ENCODE measurements at places on chromosomes 6 and 20.

DNA sequence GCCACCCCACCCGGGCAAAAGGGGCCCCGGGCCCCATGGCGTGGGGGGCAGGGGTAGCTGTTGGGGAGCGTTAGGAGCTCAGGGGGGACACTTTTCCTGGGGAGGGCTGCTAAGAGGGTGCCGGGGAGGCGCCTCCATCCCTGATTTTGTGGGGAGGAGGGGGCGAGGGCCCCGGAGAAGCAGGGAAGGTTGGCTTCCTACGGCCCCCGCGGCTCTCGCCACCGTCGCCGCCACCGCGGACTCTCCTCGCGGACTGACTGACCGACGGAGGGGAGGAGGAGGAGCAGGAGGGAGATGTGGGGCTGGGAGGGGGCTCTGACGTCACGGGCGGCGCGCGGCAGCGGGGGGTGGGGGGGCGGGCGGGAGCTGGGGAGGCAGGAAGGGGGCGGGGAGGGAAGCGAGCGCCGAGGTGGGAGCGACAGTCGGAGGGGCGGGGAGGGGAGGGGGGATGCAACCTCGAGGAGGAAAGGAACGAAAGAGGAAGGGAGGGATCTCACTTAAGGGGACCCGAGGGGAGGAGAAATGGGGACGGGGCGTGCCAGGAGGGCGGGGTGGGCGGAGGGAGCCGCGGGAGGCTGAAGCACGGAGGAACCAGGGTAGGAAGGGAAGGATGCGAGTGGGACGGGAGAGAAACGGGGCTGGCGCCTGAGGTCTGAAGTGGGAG is 5.1 kb downstream of the GABBR1 start:
- peak; percentile 96 for DNase-seq

DNA sequence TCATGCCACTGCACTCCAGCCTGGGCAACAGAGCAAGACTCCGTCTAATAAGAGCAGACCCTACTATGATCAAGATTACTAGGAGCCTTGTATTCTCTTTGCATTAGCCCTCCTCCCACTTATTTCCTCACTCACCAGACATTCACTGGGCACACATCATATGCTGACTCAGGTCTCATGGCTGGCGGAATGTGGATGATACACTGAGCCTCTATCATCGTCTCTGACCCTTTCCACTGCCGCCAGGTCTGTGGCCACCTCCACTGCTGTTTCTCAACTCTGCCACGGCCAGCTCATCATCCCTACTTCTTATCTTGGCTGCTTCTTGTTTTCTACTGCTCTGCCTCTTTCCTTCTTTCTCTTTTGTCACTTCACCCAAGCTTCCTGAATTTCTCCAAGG is 161.0 kb downstream of the BACH2 start:
- no peak for DNase-seq

DNA sequence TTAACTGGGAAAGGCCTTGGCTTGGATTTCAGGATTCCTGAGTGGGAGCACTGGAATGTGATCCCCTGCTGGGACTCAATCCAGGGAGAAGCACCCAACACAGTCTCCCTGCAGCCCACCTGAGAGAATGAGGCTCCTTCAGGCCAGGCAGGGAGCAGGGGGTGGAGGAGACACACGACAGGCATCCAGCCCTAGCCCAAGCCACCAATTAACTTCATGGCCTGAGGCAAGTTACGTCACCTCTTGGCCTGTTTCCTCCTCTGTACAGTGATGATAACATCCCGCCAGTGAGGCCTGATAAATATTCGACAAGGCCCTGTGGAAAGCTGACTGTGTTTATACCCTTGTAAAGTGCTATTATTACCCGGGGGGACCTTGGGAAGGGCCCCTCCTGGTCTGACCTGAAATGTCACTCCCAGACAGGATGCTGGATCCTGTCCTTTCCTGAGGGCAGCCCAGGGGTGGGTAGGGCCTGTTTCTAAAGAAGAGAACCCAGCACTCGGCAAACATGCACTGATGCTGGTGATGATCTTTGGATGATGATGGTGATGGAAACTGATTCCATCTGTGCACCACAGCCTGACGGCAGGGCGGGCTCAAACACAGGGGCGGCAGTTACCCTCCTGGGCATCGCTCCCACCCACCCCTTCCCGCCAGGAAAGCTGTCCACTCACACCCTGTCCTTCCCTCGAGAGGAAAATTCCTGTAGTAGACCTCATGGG is 12.4 kb downstream of the FRS3 start:
- peak; percentile 76 for DNase-seq

- peak; percentile 60 for DNase-seq
These were observed 14.6 kb upstream of the CDK5RAP1 start for GRCh38 chr20:33415948-33416347.

DNA sequence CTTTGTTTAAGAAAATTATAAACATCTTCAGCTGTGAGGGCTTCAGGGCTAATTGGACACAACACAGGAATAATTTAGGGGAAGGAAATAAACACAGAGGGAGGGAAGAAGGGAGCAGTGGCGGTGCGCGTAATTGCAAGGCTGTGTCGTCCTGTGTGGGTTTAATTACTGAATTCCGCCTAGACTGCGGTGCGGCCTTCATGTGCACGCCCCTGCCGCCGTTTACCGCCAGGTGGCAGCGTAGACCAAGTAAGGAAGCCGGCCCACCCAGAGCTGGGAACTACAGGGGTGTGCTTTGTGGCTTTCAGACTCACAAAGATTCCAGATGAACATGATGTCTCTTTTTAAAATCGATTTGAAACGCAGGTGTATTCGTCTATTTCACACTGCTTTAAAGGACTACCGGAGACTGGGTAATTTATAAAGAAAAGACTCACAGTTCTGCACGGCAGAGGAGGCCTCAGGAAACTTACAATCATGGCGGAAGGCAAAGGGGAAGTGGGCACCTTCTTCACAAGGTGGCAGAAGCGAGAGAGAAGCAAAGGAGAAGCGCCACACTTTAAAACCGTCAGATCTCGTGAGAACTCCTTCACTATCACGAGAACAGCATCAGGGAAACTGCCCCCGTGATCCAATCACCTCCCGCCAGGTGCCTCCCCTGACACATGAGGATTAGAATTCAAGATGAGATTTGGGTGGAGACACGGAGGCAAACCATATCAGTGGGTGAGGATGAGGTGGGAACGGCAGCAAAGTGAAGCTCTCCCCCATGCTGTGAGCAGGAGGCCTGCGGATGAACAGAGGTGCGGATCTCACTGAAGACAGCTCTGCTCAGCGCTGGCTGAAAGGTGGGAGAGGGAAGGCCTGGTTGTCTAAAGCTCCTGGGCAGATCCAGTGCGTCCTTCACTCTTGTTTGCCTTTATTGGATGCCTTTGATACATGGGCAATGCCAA is 222.0 kb upstream of the PDE10A start:
- DNase-seq: peak; percentile 86

GRCh38 chr6:34791164-34791700 is 651 bp upstream of the BLTP3A start:
- peak; percentile 76 for DNase-seq

DNA sequence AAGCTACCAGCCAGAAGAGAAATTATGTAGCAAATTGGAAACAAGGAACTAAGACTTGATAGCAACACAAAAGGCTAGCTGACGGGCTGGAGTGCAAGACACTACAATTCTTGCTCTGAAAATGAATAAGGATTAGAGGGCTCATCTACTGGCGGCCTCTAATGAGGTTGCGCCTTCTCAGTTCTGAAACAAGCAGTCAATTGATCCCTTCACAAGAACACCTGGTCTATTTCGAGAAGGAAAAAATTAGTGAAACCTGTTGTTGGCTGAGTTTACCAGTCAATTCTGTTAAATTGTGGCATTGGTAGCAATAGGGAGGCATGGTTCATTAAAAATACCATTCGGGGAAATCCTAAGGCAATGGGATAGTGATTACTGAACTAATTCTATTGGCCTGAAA is 74.8 kb upstream of the JARID2 start:
- no peak for DNase-seq

DNA sequence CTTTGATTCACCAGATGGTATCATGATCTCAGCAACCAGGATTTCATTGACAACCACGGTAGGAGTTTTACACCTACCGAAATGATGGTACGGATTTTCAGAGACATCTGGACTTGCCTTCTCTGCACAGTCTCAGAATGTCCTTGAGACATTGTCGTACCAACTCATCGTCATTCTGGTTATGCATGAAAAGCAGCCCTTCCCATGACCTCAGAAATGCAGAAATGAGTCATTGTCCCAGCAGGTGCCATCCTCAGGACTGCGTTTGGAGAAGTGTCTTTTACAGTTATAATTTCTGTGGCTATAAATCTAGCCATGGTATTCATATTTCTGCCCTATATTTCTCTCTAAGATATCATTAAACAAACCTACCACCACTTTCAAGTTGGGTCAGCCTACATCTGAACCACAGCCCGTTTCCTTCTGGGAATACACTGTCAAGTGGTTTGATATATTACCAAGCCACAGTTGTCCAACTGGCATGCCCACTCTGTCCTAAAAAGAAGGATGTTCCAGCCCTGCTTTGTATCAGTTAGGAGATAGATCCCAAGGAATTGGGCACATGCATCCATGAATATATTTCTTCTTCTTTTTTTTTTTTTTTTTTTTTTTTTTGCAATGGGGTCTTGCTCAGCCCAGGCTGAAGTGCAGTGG is 7.5 kb upstream of the BFSP1 start:
- DNase-seq: no peak

DNA sequence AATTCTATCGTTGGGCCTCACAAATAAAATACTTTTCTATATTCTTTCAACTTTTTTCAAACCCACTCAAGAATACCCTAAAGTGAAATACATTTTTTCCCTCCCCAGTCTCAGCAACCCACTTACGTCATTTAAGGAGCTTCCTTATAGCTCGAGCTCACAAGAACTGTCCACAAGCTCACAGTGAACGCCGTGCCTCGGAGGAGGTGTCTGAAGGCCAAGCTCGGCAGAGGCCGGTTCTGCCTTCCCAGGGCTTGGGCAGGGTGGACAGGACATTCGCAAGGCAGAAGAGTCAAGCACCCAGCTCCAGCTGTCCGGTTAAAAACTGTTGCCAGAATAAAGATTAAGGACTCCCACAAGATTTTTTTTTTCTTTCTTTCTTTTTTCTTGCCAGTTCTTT is 802.3 kb downstream of the QKI start:
- DNase-seq: no peak

DNA sequence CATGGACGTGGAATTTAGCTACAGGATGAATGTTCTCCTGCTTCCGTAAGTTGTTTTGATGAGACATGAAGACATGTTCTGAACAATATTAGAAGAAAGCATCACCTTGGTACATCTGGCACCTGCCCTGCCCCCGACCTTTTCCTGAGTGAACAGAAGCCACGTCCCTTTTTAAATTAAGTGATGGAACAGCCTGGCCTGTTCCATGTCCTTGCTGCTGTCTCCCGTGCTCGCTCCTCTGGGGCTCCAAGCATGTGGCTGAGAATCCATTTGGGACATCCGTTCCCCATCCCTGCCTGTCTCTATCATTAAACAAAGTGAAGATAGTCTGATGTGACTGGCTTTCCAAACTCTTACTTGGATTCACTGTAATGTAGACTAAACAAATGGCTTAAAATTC is 36.4 kb downstream of the ERMARD start:
- DNase-seq: no peak

- DNase-seq: peak; percentile 19
These were observed 109.1 kb downstream of the C6orf58 start for GRCh38 chr6:127686084-127686483.

GRCh38 chr6:41321183-41321582 is 14.2 kb upstream of the NCR2 start:
- no peak for DNase-seq

DNA sequence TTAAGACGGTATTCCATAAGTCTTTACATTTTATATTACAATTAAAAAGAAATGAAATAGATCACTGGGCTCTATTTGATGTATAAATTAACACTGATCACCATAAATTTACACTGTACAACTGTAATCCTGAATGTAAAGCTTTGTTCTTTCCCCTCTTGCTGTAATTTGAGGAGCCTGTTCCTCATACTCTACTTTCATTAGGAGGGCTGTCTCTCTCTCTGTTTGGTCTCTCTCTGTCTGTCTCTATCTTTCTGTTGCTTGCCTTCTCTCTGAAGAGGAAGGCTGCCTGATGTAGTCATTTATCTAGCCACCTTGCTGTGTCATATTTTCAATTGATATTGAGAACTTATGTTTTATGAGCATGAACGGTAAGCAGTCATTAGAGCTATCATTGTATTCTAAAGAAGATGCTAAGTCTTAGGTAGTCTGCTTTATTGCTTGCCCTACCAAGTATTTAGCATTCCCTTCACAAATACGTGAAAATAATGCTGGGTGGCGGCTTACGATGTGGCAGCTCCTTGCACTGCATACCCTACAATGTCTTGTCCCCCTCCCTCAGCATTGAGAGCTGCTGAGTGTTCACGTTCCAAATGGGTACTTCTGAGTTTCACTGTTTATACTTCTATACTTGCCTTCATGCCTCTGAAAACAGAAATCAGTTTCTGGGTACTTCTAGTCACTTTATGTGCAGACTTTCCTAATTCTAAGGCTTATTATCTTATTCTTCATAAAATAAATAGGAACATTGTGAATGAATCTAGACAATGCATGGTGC is 205.5 kb downstream of the NKAIN2 start:
- DNase-seq: no peak

- DNase-seq: no peak
These were observed 40.4 kb upstream of the SCML4 start for GRCh38 chr6:107864226-107865127.

GRCh38 chr6:131510094-131510493 is 62.9 kb upstream of the ARG1 start:
- DNase-seq: peak; percentile 73

DNA sequence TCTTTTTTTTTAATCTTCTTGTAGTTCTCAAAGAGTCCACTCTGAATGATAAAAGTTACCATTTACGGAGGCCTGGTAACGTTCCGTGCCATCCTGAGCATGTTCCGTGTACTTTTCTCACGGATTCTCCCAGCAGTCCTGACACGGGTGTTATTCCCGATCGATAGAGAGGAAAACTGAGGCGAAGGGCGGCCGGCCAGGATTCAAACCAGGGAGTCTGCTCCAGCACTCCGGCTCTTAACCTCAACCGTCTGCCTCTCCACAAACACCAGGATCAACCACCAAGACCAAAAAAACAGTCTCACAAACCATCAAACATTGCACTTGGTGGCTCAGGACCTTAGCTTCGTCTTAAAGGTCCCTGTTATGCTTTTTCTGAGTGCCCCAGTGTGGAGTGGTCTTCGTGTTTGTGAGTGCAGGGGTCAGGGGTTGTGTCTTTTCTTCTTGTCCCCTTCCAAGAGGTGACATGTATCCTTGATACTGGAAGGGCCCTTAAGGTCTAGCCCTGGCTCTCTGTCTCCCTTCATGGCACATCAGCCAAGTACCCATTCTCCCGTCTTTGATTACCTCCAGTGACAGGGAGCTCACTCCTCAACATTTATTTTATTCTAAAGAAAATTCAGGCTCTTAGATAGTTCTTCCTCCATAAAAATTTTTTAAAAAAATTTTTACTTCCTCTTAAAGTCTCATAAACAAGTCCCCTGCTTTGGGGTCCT is 35.1 kb downstream of the SRC start:
- no peak for DNase-seq

GRCh38 chr6:84764332-84765049 is at the start of gene TBX18:
TSS of gene TBX18 (minus strand) at chr6:84764598. CDS start at chr6:84764181, 417 bp downstream.
- peak; percentile 97 for DNase-seq

- no peak for DNase-seq
These were observed 99.8 kb downstream of the SNAP25 start for GRCh38 chr20:10318291-10319024.

- no peak for DNase-seq
These were observed 185.9 kb downstream of the ANKRD60 start for GRCh38 chr20:58042591-58042990.
